ENCODE measurements at places on chromosomes 12 and 14.

- peak; percentile 54 for DNase-seq
Observed at GRCh38 chr14:103334644-103335622, 896 bp downstream of the EIF5 start.

DNA sequence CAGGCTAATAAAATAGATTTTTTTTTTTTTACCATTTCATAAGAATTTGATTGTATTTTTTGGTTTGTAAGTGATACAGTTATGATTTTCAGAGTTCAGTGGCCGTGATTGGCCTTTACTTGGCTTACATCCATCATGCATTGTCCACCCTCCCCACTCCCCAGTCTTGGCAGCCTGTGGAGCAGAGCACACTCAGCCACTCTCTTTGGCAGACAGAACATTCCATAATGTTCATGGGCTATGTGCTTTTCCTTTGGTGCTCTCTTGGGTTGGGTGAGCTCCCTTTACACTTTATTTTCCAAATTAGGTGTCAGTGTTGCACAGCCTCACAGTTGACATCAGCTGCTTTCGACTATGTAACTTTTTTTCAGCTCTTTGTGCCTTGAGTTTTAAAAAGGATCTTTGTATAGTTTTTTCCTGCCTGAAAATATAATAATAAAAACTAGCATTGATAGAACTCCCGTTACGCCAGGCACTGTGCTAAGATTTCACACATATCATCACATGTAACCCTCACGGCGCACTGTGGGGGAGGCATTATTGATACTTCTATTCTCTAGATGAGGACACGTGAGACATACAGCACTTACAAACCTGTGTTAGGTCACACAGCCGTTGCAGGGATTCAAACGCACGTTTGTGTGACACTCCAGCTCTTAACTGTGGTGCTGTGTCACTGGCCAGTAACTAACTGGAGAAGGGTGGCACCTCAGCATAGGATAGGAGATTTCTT is 21.5 kb downstream of the SUDS3 start:
- no peak for DNase-seq

DNA sequence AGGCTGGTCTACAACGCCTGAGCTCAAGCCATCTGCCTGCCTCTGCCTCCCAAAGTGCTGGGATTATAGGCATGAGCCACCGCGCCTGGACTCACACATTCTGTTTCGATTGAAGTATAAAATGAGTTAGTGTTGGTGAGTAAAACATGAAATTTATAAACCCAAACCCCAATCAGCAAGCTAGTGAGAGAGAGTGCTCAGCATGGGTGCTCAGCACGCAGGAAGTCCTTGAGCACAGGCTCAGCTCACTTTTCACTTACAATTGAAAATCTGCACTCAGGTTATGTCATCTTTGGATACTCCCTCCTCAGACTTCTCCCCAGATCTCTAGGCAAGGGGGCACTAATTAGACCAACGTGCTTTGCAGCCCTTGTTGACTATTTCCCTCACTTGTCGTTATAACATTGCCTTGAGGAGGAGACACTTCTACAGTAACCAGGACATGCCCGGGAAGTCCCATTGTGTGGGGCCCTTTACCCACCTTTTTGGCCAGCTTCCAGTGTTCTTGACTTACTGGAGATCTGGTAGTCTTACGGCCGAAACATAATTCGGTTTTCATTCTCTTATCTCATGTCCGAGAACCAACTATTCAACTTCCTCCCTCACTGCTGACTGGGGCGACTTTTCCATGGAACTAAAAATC is 68.5 kb upstream of the AMN1 start:
- no peak for DNase-seq

GRCh38 chr14:102525219-102525928 is 15.8 kb upstream of the ANKRD9 start:
- peak; percentile 59 for DNase-seq

DNA sequence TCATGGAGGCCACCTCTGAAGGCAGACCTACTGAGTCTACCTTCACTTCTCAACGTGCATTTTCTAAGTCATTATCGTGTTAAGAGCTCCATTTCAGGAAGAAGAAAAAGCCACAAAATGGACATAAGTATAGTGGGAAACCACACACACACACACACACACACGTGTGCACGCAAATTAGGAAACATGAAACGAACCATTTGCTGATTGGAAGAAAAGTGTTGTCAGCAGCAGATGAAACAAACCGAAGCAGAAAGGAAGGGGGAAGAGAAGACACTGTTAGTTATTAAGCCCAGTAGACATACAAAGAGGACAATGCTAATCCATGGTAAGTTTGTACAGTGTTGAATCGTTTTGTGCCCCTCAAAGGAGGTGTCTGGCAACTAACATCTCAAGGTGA is 9.9 kb upstream of the VPS33A start:
- no peak for DNase-seq

- peak; percentile 75 for DNase-seq
Observed at GRCh38 chr14:94681300-94682060, 69.3 kb downstream of the SERPINA3 start.

DNA sequence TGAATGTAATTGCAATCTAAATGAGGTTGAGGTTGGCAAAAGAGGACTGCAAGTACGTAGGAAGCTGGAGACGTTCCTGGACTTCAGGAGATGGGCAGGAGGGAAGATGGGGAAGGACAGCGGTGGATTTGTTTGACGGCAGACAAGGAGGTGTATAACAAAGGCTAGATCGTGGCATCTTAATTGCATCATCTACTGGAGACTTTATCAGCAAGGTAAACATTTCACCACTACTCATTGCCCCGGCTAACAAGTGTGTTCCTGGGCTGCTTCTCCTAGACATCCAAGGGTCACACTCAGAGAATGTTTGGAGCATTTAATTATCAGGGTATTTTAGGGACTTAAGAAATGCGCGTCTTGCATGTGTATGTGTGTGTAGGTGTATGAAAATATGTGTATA is 128.5 kb downstream of the KCNK10 start:
- DNase-seq: no peak

- DNase-seq: no peak
Observed at GRCh38 chr12:13367973-13368372, 171.4 kb downstream of the EMP1 start.

GRCh38 chr12:132593521-132593920 is 16.9 kb downstream of the LRCOL1 start:
- no peak for DNase-seq

DNA sequence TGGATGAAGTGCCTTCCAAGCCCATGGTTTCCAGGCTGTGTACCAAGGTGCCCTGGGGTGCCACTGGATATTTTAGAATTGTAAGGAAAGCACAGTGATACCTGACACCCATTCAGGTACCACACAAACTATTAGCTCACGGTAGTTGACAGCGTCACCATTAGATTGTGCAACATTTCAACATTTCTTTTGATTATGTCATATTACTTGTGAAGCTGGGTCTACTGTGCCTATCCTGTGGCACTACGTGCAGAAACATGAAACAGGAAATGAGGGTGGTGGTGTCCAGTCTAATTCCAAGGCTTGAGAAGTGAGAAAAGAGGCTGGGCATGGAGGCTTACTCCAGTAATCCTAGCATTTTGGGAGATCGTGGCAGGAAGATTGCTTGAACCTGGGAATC is 75.5 kb upstream of the CPM start:
- DNase-seq: no peak

DNA sequence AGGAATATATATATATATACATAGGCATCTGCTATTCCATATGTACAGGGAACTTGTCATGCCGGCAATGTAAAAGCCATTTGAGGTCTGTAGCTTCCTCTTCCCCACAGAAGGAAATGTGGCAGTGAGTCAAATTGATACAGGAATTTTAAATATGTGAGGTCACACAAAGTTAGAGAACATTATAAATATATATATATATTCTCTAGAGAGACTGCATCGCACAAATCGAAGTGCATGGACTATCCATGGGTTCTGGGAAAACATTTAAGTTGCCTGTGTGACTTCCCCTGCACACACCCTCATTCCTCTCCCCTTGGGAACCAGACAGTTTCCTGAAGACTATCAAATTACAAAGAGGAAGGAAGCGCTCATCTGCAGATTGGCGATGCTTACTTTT is 100.9 kb upstream of the CCDC91 start:
- no peak for DNase-seq

DNA sequence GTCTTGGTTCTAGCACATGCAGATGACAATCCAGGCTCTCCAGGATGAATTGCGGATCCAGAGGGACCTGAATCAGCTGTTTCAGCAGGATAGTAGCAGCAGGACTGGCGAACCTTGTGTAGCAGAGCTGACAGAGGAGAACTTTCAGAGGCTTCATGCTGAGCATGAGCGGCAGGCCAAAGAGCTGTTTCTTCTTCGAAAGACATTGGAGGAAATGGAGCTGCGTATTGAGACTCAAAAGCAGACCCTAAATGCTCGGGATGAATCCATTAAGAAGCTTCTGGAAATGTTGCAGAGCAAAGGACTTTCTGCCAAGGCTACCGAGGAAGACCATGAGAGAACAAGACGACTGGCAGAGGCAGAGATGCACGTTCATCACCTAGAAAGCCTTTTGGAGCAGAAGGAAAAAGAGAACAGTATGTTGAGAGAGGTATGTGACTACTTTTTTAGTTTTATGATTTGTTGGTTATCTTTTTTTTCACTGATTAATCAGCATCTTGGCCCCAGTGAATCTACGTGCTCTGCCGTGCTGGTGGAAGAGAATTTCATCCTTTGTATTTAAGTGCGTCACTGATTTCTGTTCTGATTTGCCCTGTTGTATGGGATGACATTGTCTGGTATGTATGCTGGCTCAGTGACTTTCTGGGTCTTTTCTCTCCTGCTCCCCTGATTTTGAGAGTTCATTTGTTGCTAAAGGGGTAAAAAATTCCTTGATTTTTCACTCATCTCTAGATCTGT is 92.3 kb downstream of the ERC1 start:
- no peak for DNase-seq

- no peak for DNase-seq
Observed at GRCh38 chr14:67557118-67557517, 24.0 kb downstream of the PLEKHH1 start.

- no peak for DNase-seq
Observed at GRCh38 chr14:61362072-61362750, 40.8 kb downstream of the PRKCH start.

- DNase-seq: no peak
Observed at GRCh38 chr12:24630446-24630845, 318.5 kb downstream of the BCAT1 start.

DNA sequence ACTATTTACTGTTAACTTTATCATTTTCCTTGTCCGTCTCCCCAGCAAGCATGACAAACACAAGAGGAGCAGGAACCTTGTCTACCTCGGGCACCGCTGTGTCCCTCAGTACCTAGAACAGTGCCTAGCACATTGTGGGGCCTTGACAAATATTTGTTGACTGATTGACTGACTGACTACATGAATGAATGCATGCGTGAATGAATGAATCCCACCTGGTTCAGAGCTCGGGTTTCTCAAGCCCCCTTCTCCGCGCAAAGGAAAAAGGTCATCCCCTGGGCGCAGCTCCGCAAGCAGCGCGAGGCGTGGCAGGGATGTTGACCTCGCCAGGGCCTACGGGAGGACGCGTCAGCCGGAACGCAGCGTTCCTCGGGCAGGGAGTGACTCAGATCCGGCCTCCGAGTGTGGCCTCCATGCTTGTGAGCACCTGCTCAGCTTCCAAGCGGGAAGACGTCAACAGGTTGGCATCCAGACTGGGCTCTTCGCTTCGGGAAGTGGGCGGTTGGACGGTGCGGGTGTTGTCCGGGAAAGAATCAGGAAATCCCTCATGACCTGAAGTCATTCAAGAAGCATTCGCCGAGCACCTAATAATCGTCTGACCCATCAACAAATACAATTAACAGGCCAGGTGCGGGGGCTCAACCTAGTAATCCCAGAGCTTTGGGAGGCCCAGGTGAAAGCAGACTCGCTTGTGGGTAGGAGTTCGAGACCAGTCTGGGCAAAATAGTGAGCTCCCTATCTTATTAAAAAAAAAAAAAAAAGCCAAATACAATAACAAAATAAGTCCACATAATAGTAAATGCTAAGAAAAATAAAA is 13.9 kb upstream of the UBC start:
- DNase-seq: no peak

Data from NCI-H524 (cell line).